CD4-positive, alpha-beta memory T cell (primary cell): ENCODE measurements at places on chromosomes 2 and 18.
A peak's percentile ranks its signal among the peaks of the same experiment; 100 is the strongest.

DNA sequence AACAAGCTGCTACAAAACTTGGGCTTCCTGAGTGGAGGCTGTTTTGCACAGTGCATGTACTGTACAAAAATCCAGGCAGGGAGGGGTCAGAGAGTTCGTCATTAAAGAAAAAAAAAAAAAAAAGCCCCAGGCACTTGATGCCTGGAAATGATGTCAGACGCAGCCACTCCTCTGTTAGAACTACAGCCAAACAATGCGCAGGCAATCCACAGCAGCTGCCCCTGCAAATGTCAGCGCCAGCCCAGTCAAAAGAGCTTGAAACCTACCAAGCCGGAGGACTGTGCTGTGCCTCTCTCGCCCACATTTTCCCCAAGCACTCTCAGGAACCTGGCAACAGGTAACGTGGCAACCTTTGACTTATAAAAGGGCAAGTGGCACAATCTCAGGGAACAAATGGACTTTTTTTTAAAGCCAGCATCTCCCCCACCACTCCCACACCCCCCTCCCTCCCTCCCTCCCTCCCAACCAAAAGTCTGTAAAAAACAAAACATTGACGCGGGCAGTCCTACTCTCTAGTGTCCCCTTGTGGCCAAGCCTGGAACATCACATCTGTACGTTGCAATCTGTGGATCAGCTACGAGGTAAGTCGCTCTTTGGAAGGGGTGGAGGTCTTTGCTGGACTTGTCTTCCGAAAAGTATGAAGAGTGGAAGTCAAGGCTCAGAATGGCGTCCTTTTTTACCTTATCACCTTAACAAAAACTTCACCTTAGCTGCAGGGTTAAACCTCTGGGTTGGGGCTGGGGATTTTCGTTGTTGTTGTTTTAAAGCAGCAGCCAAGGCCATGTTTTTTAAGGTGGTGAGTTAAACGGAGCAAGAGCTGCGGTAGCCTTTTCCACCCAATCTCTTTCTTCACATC is 144.2 kb downstream of the TGIF1 start:
- DNase-seq: peak; percentile 96

DNA sequence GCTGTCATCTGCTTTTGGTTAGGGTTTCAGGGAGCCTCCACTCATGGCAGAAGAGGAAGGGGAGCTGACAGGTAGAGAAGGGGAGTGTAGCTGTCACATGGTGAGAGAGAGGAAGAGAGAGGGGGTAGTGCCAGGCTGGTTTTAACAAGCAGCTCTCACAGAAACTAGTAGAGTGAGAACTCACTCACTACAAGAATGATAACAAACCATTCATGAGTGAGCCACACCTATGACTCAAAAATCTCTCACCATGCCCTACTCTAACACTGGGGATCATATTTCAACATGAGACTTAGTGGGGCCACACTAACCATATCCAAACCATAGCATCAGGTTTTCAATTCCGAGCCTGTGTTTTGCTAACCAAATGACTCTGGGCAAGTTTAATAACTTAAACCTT is 274.9 kb upstream of the VWC2L start:
- no peak for DNase-seq

DNA sequence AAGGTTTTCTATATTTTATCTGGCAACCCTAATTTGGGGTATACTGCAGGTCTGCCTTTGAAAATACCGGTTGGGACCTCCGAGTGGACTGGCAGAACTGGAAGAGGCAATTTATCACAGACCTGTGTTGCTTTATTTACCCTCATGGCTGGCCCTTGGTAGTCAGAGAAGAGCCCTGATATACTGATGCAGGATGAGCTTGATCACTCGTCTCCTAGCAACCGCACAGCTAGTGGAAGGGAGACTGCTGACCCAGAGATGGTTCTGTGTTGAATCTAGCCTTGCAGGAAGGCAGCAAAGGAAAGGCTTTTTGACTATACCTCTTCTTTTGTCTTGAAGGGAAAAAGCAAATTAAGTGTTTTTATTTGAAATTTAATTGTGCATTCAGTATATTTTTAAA is 154.7 kb downstream of the EML6 start:
- DNase-seq: no peak

DNA sequence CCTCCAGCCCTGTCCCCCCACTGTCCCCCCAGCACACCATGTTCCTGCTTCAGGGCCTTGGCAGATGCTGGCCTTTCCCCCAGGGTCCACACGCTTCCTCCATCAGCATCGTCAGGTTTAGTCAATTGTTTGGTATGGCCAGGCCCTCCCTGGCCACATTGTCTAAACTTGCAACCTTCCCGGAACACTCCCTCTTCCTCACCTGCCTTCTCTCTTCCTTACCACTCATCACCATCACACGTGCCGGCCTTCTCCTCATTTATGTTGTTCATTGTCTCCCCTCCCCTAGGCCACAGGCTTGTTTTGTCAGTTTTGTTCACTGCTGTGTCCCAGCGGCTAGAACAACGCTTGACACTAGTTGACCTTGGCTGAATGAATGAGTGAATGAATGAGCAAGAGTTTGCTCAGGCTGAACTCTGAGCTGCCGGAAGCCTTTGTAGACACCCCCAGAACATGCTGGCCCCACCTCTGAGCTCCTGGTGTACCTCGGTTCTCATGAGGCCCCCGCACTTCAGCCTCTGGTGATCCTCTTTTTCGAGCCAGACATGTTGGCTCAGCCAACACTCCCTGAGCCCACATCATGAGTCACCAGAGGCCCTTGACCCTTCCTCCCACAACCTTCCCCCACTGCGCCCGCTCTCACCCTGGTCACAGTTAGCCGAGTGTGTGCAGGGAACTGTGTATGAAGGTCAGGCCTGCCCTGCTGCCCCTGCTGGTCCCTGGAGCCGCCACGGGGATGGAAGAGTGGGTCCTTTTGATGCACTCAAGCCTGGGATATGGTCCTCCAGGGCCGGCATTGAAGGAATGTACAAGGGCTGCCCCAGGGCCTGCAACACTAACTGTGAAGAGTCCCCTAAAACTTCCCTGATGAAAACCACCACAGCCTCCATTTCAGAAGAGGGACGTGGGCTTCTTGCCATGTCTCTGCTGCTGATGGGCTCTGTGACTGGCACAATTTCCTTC is 57.5 kb downstream of the HS1BP3 start:
- no peak for DNase-seq

- DNase-seq: no peak
Measured at GRCh38 chr2:213149294-213149875, 2.0 kb downstream of the IKZF2 start.

DNA sequence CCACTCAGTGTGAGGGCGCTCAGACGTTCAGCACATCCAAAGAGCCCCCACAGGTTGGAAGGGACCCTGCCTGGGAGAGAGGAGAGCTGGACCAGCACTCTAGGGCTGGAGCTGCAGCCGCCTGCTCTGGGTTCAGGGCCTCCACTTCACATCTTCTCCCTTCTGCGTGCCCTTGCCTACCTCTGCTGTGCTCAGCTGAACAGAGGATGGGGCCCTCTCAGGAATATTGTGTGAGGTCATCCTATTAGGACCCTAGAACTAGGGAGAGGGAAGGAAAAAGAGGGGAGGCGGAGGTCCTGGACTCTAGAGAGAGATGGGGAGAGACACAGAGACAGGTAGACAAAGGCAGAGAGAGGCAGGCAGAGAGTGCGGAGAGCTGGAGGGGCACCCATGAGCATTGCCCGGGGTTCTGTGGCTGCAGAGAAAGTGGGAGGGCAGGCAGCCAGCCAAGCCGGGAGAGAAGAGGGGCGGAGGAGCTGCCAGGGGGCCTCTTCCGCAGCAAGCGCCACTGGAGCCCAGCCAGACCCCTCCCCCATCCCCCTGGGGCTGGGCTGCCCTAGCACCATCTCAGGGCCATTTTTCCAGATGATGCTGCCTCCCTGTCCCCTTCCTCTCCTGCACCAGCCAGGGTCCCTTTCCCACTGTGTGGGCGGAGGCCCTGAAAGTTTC is 8.3 kb upstream of the TNS1 start:
- no peak for DNase-seq

GRCh38 chr18:5982332-5982731 is 87.0 kb upstream of the TMEM200C start:
- no peak for DNase-seq
